Femur (tissue), 1 donor: ENCODE measurements at places on chromosomes 13 and 19.

GRCh38 chr13:33260168-33261098 lies 25.1 kb downstream of the STARD13 start:
- DNase-seq: no peak

DNA sequence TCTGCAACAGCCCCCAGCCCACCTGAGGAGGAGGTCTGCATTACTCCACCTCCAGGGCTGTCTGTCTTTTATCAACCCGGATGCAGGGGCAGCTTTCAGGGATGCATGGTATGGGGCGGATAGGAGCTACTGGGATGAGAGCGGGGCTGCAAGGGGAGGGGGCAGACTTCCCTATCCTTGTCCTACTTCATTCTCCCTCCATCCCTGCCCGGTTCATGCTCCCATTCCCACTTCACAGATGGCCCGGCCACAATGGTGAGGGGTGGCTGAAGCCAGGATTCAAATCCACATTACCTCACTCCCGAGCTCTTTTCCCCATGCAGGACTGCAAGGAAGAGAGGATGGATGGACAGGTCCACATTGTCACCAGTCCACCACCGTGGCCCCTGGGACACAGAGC lies 40.5 kb upstream of the VSTM2B start:
- DNase-seq: no peak

- DNase-seq: no peak
These were observed 42.4 kb upstream of the WDFY2 start for GRCh38 chr13:51541809-51542258.

GRCh38 chr19:47430041-47430802 lies 10.9 kb upstream of the MEIS3 start:
- DNase-seq: peak; percentile 49

GRCh38 chr19:45340232-45340898 lies at the start of gene KLC3:
Gene KLC3 (plus strand): TSS chr19:45340750. CDS start chr19:45345542, 4,792 bp downstream.
- DNase-seq: no peak

DNA sequence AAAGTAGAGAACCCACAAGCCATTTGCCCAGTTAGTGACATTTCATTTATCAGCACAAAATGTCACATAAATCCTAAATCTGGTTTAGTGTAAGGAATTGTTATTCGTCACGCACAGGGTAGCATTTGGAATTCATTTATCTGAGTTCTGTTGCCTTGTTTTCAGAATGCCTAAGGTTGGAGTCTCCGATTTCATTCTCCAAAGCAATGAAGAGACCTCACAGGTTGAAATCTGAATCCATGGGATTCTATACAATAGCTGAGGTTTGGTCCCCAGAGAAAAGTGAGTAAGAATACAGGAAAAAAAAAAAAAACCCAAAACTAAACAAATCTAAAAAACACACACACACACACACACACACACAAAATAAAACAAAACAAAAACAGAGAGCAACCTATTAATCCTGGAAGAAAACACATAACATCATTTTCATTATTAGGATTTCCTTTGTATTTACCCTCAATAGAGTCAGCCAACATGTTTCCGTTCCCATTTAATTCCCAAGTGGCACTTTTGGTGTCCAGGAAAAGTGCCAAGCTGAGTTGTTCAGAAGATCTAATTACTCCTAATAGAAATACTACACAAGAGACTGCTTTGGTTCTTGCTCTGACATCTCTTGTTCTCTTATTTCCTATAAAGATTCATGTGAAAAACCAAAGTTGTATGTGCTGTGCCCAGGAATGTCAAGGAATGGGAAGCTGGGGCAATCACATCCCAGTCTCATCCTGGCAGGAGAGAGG lies 36.2 kb upstream of the LRCH1 start:
- no peak for DNase-seq

DNA sequence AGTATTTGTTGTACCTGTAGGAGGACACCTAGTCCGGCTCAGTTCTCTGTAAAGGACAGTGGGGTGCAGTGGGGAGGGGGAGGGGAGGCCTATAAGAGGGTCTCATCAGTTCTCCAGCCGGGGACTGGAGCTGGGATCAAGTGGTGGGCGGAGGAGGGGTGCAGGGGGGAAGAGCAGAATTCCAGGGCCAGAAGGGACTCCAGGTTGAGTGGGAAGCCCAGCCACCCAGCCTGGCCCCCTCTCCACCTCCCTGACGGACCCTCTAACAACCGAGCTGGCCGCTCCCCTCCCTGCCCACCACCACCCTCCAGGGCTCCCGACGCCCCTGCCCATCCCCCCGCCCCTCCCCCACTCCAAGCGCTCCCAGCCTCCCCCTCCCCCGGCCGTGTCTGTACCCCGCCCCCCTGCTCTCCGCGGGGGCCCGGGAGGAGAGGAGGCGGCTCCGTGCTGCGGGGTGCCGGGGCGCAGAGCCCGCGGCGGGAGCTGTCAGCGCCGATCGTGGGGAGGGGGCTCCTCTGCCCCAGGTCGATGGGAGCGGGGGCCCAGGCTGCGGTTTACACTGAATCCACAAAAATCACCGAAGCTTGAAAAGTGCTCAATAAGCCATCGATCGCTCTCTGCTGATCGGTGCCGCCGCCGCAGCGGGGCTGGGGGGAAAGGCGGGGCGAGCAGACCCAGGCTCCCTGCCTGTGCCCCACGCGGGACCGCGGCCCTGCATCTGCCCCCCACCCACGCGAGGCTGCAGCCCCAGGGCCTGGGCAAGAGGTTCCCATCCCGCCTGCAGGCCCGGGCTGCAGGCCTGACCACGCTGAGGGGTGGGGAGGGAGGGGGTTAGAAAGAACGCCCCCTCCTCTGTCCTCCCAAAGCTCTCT lies 34.6 kb upstream of the ONECUT3 start:
- DNase-seq: no peak

- no peak for DNase-seq
These were observed 20.5 kb upstream of the ARL11 start for GRCh38 chr13:49607761-49608160.

- no peak for DNase-seq
These were observed 126.0 kb downstream of the RAP2A start for GRCh38 chr13:97559981-97560380.

DNA sequence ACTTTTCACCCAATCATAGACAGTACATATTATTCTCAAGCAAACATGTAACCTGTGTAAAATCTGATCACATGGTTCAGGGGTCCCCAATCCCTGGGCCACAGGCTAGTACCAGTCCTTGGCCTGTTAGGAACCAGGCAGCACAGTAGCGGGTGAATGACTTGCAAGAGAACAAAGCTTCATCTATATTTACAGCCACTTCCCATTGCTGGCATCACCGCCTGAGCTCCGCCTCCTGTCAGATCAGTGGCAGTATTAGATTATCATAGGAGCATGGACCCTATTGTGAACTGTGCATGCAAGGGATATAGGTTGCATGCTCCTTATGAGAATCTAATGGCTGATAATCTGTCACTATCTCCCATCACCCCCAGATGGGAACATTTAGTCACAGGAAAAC lies 133.1 kb downstream of the MAB21L1 start:
- DNase-seq: no peak

GRCh38 chr19:17035842-17036424 lies 9.3 kb upstream of the CPAMD8 start:
- DNase-seq: peak; percentile 49

DNA sequence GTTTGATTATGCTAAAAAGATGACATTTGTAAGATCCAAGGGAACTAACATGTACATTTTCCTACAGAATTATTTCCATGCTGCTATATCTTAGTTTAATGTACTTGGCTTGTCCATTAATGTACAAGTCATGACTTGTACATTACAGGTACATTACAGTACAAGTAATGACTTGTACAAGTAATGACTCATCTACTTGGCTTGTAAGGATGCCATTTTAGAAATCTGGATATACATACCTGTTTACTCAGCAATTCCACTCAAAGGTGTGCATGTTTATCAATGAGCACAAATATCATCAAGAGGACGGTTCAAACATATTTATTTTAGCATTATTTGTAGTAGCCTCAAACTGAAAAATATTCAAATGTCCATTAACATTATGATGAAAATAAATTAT lies 87.0 kb upstream of the TRPC4 start:
- DNase-seq: no peak

- DNase-seq: no peak
These were observed 40.8 kb downstream of the RCBTB2 start for GRCh38 chr13:48492096-48492440.

DNA sequence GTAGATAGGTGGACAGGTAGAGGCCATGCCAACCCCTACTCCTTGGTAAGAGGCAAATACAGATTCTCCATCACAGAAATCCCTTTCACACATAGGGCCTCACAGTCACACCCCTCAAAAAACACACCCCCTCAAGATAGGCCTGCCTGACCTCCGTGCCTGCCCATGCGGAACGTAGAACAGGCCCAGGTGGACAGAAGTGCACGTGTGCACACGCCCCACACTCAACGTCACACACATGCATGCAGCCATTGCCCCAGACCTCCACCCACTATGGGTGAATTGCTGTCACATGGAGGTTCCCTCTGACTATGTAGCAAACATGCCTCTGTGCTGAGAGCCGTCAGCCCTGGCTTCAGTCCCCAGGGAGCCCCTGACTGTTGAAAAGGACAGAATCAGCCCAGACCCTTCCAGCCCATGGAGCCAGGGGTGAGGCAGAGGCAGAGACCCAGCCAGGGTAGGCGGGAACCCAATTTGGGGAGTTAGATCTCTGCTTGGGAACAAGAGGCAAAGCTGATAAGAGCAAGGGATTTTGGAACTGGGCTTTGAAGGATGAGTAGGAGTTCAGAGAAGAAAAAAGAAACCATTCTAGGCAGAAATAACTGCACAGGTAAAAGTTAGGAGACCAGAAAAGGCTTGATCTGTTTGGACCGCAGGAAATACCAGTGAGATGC lies 3.1 kb downstream of the ANKRD24 start:
- DNase-seq: no peak

GRCh38 chr13:110471833-110472162 lies 89.7 kb downstream of the RAB20 start:
- peak; percentile 53 for DNase-seq

DNA sequence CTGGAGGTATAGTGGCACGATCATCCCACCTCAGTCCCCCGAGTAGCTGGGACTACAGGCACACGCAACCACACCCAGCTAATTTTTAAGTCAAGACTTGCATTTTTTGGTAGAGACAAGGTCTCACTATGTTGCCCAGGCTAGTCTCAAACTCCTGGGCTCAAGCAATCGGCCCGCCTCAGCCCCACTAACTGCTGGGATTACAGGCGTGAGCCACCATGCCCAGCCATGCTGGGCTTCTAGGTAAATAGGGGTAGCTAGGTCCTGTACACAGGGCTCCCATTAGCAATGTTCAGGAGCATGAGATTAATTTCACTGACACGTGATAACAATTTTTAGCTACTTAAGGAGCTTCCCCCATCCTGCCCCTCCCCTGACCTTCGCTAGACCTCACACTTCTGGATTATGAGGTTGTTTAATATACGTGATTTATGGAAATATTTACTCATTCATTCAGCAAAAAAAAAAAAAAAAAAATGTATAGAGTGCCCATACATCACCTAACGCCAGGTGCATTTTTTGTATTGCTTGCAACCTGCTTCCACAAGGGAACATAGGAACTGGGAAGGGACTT lies 19.2 kb downstream of the TMEM272 start:
- DNase-seq: no peak

GRCh38 chr13:98377635-98378378 lies 199.1 kb downstream of the STK24 start:
- no peak for DNase-seq

DNA sequence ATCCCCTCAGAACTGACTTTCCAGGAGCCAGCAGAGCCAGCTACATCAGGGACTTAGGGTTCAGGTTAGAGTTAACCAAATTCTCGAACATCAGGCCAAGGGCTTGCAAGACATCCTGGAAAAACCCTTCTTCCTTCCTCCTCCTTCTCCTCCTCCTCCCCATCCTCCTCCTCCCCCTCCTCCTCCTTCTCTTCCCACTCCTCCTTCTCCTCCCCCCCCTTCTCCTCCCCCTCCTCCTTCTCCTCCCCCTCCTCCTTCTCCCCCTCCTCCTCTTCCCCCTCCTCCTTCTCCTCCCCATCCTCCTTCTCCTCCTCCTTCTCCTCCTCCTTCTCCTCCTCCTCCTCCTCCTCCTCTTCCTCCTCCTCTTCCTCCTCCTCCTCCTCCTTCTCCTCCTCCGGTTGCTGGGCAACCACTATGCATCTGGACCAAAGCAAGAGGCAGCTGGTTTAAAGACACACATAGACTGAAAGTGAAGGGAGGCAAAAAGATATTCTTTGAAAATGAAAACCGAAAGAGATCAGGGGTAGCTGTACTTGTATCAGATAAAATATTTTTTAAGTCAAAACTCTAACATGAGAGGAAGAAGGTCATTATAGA lies 5.9 kb upstream of the CCL25 start:
- no peak for DNase-seq

DNA sequence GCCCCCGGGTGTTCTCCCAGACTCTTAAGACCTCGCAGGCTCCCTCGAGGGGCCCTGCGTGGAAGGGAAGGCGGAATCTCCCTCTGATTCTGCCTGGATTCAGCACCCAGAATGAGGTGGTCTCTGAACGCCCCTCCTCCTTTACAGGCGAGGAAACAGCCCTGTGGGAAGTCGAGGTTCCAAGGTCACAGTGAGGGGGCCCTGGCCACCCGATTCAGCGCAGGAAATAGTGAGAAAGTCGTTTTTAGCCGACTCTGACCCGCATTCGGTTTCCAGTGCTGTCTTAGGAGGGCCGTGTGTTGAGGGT lies 1.1 kb downstream of the BSG start:
- no peak for DNase-seq

- DNase-seq: peak; percentile 50
These were observed 173.1 kb downstream of the LACC1 start for GRCh38 chr13:44052780-44053184.

DNA sequence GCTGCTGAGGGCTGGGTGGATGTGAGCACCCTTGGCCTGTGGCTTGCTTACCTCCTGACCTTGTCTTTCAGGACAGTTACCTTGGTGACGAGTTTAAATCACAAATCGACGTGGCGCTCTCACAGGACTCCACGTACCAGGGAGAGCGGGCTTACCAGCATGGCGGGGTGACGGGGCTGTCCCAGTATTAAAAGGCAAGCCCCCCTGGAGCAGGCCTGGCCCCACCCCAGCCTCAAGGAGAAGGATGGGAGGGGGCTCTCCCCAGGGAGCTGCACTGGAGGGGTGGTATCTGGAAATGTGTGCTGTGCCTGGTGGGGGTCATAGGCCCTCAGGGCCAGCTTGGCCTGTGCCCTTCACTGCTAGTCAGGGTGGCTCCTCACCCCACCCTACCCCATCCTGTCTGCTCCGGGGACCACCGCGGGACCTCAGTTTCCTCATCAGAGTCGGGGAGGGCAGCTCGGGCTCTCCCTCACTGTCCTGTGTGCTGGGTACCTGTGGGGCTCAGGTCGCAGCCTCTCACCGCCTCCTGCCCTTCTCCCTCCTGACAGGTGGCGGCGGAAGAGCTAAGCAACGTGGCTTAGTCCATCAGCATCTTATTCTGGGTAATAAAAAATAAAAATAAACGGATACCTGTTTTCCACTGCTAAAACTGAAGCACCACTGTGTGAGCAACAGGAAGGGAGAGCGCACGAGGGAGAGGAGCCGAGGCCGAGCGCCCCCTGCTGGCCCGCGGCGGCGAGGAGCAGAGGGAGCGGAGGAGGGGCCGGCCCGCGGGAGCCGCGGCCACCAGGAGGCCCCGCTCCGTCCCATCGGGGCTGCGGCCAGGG lies 29.8 kb downstream of the CERS1 start:
- DNase-seq: peak; percentile 74

GRCh38 chr13:65868099-65868498 lies 1362.0 kb downstream of the PCDH9 start:
- no peak for DNase-seq

GRCh38 chr19:8705742-8706141 lies 7.1 kb upstream of the ACTL9 start:
- DNase-seq: no peak

GRCh38 chr19:15372470-15372869 lies 7.1 kb downstream of the AKAP8 start:
- no peak for DNase-seq
